SW480 (cell line): ENCODE measurements at places on chromosomes 4 and X.

DNA sequence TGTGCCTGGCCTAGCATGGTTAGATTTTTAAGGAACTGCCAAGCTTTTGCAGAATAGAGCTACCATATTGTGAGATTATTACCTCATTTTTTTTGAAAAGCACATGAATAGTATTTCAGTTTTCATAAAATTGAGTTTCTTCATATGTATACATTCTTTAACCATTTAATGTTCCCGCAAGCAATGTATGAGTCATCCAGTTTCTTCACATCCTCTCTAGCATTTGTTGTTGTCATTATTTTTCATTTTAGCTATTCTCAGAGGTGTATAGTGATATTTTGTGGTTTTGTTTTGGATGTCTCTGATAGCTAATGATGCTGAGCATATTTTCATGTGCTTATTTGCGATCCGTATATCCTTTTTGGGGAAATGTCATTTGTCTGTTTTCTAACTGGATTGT, 74.9 kb downstream of the GLUD2 start:
- no peak for DNase-seq

DNA sequence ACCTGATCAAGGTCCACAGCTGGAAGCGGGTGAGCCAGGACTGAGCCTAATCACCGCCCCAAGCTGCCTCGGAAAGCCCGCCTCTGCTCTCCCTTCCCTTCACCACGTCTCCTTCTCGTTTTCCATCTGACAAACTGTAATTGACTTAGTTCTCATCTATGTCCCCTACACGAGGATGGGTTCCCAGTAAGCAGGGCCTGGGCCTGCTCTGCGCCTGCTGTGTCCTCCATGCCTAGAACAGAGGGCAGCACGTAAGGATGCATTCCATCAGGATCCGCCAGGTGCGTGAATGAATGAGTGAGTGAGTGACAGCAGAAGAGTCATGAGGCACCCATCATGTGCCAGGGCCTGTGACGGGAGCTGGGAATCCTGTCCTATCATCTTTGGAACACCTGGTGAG, 86.7 kb downstream of the JAKMIP1 start:
- DNase-seq: no peak

DNA sequence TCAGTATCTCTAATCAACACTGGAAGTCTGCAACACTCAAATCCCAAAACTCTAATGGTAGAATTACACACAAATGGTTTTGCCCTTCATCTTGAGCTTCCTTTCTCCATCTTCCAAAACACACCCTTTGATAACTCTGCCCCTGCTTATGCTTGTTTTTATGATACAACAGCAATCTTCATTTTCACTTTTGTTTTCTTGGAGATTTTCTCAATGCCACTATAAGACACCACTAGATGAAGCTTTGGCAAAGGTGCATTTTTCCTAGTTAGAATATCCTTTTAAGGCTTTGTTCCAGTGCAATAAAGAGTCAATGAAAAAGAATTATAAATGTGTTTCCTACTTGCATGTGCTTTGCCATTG, 472.4 kb upstream of the NWD2 start:
- DNase-seq: no peak

DNA sequence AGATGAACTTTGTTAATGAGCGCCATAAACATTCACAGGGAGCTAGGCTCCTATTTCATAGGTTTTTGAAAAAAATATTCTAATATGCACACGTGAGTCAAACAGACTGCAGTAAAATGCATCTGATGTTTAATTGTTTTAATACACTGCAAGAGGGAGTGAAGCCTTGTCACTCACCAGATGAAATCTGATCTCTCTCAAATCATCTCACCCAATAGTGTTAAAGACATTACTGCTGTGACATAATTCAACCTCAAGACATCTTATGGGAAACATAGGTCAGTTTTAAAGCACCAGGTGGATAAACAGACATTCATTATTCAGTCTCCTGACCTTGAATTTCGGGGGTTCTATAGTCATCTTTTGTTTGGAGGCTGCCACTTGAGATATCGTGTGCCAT, 148.3 kb downstream of the MAML3 start:
- no peak for DNase-seq

GRCh38 chrX:9148615-9149399, 114.9 kb upstream of the FAM9B start:
- no peak for DNase-seq

DNA sequence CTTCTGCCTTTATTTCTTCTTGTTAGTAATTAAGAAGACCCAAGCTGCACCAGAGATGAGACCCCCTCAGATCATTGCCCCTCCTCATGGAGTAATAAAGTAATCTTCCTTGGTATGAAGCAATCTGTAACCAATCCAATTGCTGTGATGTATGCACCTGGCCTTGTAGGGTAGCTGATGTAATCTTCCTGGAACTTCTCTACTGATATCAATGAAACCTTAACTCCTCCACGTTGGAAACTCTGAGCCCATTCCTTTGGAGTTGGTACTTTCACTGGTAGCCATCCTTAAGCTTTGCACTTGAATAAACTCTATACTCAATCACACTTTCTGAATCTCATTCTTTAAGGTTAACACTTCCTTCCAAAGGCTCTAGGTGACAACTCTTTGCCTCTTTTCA, 31.6 kb upstream of the NSG1 start:
- no peak for DNase-seq

DNA sequence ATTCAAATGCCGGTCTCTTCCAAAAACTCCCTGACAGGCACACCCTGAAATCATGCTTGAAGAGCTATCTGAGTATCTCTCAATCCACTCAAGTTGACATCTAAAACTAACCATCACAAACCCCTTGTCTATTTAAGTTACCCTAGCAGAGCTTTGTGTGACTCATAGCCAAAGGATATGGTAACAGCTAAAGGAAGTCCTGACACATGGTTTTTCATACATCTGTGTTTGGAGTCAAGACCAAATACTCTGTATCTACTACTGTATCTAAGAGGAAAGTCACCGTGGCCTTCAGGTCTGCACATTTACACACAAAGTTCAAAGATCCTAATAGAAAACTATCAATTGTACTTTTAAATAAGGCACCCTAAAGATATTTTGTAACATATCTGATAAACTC, 239.6 kb upstream of the VCX start:
- DNase-seq: no peak

- no peak for DNase-seq
Measured at GRCh38 chrX:72371405-72371804, 65.7 kb upstream of the CITED1 start.

GRCh38 chr4:2806390-2807355, 13.8 kb downstream of the SH3BP2 start:
- DNase-seq: no peak

DNA sequence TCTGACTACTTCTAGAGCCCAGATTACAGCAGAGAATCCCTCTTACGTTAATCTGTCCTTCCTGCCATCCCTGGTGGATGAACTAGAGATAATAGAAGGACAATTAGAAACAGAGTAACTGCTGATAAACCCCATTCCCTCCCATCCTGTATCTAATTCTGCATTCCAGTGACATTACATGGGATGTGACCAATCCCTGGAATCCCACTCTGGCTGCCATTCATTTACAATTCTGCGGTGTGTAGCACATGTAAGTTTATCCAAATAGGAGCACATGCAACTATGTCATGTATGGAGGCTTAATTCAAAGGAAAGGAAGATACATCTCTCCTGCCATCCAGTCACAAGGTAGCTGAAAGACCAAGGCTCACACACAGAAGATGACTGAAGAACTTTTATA, 339.5 kb downstream of the GPAT3 start:
- no peak for DNase-seq
